ENCODE measurements at places on chromosomes 13 and 19.

DNA sequence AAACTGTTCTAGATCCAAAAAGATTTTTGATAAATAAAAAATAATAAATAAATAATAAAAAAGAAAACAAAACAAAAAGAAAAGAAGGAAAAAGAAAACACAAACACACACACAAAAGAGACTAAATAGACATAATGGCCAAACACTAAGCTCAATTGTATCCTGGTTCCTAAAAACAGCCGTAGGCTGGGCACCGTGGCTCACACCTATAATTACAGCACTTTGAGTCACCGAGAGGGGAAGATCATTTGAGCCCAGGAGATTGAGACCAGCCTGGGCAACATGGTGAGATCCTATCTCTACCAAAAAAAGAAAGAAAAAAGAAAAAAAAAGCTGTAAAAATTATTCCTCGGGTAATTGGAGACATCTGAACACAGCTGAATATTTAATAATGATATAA, 8.9 kb downstream of the ETHE1 start:
- DNase-seq, result no peak

GRCh38 chr19:57099199-57099661, 20.6 kb upstream of the USP29 start:
- DNase-seq, result no peak

DNA sequence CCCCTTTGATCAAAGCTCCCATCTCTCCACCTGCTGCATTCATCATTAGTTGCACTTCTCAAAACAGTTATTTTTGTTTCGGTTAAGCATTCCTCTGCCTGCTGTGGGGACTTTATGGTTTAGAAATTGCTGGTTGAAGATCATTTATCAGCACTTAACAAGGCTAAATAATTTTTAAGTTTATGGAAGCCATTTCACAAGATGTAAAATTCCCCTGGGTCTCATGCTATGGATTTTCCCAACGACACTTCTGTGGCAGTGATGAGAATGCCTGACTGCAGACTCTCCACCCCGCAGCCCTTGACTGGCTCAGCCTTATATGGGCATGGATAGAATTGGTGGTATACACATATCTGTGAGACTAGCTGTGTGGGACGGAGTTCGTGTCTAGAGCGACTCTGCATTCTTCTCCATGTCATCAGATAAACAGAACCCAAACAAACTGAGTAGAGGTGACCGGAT, 52.8 kb downstream of the COL4A2 start:
- no peak for DNase-seq

GRCh38 chr19:42528354-42529247, at the start of gene CEACAM1:
Gene CEACAM1, minus strand, starts transcription at chr19:42528481. Its CDS starts 107 bp downstream, at chr19:42528374.
- peak; percentile 46 for DNase-seq

- no peak for DNase-seq
These were observed 249.1 kb downstream of the GPC5 start for GRCh38 chr13:91647361-91647990.

DNA sequence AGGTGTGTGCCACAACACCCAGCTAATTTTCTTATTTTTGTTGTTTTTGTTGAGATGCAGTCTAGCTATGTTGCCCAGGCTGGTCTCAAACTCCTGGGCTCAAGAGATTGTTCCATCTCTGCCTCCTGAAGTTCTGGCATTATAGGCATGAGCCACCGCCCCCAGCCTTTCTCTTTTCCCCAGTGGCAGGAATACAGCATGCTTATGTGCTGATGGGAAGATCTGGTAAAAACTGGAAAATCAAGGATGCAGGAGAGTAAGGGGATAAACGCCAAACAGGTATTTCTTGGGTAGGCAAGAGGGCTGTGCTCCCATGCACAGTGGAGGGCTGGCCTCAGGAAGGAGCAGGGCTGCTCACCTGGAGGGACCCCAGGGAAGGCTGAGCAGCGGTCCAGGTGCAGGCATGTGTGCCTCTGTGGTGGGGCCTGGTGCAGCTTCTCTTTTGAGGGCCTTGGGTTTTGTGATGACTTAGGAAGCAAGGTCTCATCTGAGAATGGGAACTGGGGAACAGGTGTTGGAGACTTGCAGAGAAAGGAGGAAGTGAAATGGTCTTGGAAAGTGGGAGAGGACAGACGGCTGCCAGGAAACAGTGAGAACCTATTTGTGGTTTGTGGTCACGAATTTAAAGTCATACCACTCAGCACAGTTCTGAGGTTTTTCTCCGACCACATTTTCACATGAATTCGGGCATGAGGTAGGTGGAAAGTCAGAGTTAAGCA, 106.5 kb downstream of the TEX26 start:
- DNase-seq, result peak; percentile 4

- no peak for DNase-seq
These were observed 83.4 kb downstream of the SIPA1L3 start for GRCh38 chr19:37990362-37990761.

- no peak for DNase-seq
These were observed 23.4 kb downstream of the SIPA1L3 start for GRCh38 chr19:37930416-37930815.

Data from NCI-H2107 (cell line).